Right ventricle myocardium inferior (tissue), 1 donor: ENCODE measurements at places on chromosomes 4 and X. TPM values are rescaled to one million over a fixed set of nuclear protein-coding genes. Genes with fewer than 3 reads are reported as not detected.

Gene C4orf46
- 3.7 TPM for total RNA-seq

Gene SLC10A4
- total RNA-seq, result not detected

Gene HMGN5
- total RNA-seq, result 1.3 TPM

DNA sequence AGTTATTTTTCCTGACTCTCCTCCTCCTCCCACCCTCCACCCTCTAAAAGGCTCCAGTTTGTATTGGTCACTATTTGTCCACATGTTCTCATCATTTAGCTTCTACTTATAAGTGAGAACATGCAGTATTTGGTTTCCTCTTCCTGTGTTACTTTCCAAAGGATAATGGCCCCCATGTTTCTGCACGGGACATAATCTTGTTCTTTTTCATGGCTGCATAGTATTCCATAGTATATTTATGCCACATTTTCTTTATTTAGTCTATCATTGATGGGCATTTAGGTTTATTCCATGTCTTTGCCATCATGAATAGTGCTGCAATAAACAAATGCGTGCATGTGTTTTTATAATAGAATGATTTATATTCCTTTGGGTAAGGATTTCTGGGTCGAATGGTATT, 167.3 kb upstream of the GRID2 start:
- no peak for DNase-seq

DNA sequence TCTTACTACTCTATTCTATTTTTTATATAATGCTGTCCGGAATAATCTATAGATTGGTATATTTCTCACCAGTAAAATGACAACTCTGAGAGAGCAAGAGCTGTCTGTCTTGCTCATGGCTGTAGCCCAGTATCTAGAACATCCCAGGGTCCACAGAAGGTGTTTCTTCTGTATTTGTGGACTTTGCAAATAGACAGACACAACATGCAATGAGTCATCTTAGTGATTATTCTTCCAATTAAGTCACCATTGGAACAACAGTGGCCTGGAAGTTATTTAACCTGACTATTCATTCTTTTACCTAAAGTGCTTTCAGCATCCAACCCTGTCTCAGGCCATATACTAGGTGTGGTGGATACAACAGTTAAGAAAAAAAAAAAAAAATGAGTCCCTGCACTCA, 179.5 kb downstream of the PPARGC1A start:
- no peak for DNase-seq

DNA sequence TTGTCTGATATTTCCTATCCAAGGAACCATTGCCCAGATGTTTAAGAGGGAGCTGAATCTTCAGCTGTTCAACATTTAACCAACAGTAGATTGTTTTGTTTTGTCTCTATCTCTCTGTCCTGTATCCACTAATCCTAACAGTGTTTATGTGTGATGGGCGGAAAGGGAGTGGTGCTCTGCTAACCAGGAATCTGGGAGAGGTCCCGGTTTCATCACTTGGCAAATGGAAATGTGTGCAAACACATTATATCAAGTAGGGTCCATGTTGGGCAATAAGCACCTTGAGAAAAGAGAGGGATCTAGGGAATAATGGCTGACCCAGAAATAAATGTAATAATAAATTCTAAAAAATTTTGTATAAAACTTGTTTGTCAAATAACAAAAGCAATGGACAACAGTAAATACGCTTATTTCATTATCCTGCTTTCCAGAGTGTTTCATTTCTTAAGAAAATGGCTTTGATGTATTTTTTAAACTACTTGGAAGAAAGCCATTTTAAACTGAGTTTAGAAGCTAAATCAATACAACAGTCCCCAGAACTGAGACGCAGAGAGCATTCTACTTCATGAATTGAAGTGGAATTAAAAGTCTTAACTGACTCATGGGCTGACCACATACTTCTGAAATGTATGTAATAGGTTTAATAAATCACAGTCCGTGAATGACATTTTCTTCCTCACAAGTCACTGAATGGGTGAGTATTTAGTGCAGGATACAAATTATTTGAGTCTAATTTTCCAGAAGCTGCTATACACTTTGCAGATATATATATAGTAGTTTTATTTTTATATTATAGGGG, 55.8 kb downstream of the EMCN start:
- no peak for DNase-seq
